ENCODE measurements at places on chromosomes 12 and 14. TPM values are rescaled to one million over a fixed set of nuclear protein-coding genes. Genes with fewer than 3 reads are reported as not detected.
A peak's percentile ranks its signal among the peaks of the same experiment; 100 is the strongest.

SERPINA12 gene
- total RNA-seq = not detected

PLEKHD1 gene
- total RNA-seq = 0.20 TPM

OR6C2 gene
- not detected for total RNA-seq

DNA sequence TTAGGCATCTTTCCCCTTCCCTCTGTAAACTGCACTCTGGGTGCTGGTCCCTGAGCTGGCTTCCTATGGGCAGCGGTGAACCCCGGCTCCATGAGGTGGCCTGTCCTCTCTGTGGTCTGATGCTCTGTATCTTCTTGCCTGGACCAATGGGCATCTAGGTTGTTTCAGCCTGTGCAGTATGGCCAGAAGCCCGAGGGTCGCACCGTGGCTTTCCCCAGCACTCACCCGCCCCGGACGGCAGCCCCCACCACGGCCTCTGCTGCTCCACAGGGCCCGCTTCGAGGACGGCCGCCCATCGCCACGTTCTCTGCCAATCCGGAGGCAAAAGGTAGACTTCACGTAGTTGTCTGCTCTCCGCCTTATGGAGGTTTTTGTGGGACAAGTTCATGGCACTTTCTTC lies 70.1 kb downstream of the EP400 start:
- H3K4me3 ChIP-seq = no peak overlapping the region
- H3K36me3 ChIP-seq = peaks cover 40% of the 10 kb centered on the region
- no peaks in the 10 kb centered on the region for H3K4me1 ChIP-seq
- H3K27ac ChIP-seq = no peak overlapping the region
- DNase-seq = no peak
- no peaks in the 10 kb centered on the region for H3K27me3 ChIP-seq

GRCh38 chr14:78512021-78512420 lies 341.8 kb downstream of the NRXN3 start:
- H3K27ac ChIP-seq = no peak overlapping the region
- no peak for DNase-seq
- H3K4me3 ChIP-seq = no peak overlapping the region
- no peaks in the 10 kb centered on the region for H3K27me3 ChIP-seq
- no peaks in the 10 kb centered on the region for H3K4me1 ChIP-seq

- peak overlapping the region; percentile 49 for H3K27ac ChIP-seq
- H3K4me1 ChIP-seq = peaks cover 4% of the 10 kb centered on the region
- no peaks in the 10 kb centered on the region for H3K27me3 ChIP-seq
- peaks cover 14% of the 10 kb centered on the region for H3K36me3 ChIP-seq
- no peak overlapping the region for H3K4me3 ChIP-seq
- no peak for DNase-seq
Measured at GRCh38 chr14:89279649-89280232, 137.3 kb downstream of the FOXN3 start.

DNA sequence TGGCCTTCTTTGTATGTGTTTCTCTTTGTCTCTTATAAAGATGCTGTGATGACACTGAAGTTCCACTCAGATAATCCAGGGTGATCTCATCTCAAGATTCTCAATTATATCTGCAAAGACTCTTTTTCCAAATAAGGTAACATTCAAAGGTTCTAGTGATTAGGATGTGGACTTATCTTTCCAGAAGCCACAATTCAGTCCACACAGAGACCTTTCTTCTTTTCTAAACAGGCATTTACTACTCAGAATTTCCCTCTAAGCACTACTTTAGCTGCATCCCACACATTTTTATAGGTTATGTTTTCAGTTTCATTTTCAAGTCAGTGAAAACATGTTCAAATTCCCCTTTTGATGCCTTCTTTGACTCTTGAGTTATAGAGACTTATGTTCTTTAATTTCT lies 9.0 kb upstream of the NKX2-1 start:
- H3K27ac ChIP-seq = no peak overlapping the region
- peaks cover 99% of the 10 kb centered on the region for H3K27me3 ChIP-seq
- H3K36me3 ChIP-seq = no peaks in the 10 kb centered on the region
- no peak for DNase-seq
- no peak overlapping the region for H3K4me3 ChIP-seq

Data from mesothelial cell of epicardium (in vitro differentiated cells).